Activated naive CD4-positive, alpha-beta T cell treated with anti-CD3 and anti-CD28 coated beads, Interleukin-2, amount 10 ng/mL, durations not matched to agents 7 days and 5 days (primary cell): ENCODE measurements at places on chromosomes 4 and X.
A peak's percentile ranks its signal among the peaks of the same experiment; 100 is the strongest.

GRCh38 chr4:25580633-25581467 lies 74.8 kb upstream of the SLC34A2 start:
- DNase-seq: no peak

- DNase-seq: no peak
Observed at GRCh38 chrX:33465137-33465536, 253.8 kb upstream of the DMD start.

- no peak for DNase-seq
Observed at GRCh38 chr4:141075553-141075952, 57.7 kb downstream of the RNF150 start.

GRCh38 chrX:9204560-9204959 lies 170.6 kb upstream of the FAM9B start:
- DNase-seq: no peak

GRCh38 chr4:122826079-122826527 lies 528 bp upstream of the FGF2 start:
- no peak for DNase-seq

DNA sequence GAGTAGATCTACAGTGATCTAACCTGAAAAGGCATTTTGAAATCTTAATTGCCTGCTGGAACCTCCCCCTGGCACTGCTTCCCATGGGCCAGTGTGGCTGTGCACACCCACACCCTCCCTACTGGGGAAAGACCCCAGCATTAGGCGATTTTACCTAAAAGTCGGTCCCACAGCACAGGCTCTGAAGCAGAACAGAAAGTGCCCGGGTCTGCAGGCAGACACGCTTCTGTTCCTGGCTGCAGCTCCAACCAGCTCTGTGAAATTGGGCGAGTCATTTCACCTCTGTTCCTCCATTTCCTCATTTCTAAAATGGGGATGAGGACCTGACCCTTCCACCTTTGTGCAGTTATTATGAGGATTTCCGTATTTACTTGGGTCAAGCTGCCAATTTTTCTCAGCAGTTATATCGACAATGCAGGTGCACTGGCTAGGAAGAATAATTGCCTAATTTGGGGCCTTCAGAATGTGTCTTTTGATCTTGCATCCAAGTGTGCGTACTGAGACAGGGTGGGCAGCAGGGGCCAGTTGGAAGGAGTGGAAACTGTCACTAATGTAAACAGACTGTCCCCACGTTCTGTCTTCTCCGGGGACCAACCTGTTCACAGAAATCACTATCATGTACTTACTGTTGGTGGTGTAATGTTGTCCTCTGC lies 7.1 kb downstream of the KLF3 start:
- DNase-seq: peak; percentile 48

- DNase-seq: no peak
Observed at GRCh38 chr4:100100985-100101384, 89.3 kb downstream of the DDIT4L start.

GRCh38 chrX:2370456-2370855 lies 130.3 kb downstream of the DHRSX start:
- DNase-seq: no peak

- DNase-seq: no peak
Observed at GRCh38 chrX:15160558-15161095, 109.3 kb downstream of the ASB9 start.

DNA sequence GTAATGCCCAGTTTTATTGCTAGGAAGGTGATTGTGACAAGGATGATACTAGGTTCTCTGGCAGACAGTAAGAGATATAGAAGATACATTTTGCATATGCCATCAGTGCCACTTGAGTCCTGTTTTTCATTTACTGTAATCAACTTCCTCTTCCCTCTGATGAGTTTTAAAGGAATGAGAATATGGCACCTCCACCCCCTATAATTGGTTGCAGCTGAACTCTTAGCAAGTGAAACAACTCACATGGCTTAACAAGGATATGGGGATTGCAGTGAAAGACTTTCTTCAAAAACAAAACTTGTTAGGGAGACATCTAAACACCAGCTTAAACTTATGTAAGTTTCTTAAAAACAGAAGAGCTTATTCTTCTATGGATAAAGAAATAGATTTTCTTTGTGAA lies 90.0 kb downstream of the AREG start:
- no peak for DNase-seq

- DNase-seq: no peak
Observed at GRCh38 chr4:151690164-151690870, 70.5 kb downstream of the GATB start.

GRCh38 chrX:42415636-42416035 lies 362.3 kb downstream of the PPP1R2C start:
- no peak for DNase-seq

DNA sequence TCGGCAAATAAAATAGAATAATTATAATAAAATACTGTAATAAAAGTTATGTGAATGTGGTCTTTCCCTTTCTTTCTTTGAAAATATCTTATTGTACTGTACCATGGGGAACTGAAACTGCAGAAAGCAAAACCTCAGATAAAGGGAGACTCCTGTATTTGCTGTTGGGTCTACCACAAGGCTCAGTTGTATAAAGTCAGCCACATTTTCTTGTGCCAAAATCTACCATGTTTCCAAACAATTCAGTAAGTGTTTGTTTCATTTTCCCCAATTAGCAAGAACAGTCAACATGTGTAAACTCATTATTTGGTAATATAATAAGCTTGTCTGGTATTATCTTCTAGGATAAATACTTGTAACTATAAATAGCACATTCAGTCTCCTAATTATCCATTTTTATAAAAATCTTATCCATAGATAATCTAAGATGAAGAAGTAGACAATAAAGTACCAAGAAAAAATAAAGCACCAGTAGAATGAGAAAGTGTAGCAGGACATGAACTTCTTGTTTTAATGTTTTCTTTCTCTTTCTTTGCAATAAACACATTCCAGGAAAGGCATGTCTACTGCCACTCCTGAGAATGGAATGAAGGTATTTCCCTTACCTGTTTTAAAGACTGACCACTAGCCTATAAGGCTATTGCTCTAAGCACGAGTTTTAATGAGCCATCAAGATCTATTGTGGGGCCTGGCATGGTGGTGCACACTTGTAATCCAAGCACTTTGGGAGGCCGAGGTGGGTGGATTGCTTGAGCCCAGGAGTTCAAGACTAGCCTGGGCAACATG lies 15.0 kb upstream of the OTUD4 start:
- no peak for DNase-seq

DNA sequence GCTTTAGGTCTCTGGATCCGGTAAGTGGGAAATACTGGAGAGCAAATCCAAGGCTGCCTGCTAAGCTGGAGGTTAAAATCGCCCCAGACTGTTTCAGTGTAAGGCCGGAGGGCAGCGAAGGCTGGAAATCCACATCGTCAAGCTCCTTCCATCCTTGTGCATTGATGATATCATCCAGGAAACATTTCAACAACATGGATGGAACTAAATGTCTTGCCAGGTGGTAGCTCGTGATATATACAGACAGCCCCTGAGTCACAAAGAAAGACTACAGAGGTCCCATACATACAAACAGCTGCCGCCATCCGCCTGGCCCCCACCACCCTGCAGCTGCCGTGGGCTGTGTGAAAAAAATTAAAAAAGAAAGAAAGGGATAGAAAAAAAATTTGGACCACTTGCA lies 148.9 kb upstream of the RBPJ start:
- no peak for DNase-seq

- no peak for DNase-seq
Observed at GRCh38 chrX:136157187-136157586, 9.9 kb downstream of the FHL1 start.

GRCh38 chr4:172369471-172369959 lies 556.3 kb downstream of the GALNTL6 start:
- DNase-seq: no peak

DNA sequence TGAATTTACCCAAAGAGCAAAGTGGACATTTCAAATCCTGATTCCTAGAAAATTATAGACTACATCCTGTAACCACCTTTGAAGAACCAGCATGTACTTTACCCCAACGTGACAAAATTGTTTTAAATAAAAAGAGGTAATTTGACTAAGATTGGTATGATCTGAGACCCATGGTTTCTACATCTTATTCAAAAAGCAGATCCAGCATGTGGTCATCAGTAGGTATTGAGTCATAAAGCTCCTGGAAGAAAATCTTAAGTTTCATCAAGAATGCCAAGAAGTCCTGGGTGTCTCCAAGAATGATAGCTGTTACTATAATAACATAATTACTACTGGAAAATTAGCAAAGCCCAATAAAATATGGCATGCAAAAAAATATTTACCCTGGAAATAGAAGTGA lies 61.8 kb downstream of the NFKB1 start:
- DNase-seq: no peak

- DNase-seq: no peak
Observed at GRCh38 chr4:164768516-164768915, 14.6 kb downstream of the SMIM31 start.

DNA sequence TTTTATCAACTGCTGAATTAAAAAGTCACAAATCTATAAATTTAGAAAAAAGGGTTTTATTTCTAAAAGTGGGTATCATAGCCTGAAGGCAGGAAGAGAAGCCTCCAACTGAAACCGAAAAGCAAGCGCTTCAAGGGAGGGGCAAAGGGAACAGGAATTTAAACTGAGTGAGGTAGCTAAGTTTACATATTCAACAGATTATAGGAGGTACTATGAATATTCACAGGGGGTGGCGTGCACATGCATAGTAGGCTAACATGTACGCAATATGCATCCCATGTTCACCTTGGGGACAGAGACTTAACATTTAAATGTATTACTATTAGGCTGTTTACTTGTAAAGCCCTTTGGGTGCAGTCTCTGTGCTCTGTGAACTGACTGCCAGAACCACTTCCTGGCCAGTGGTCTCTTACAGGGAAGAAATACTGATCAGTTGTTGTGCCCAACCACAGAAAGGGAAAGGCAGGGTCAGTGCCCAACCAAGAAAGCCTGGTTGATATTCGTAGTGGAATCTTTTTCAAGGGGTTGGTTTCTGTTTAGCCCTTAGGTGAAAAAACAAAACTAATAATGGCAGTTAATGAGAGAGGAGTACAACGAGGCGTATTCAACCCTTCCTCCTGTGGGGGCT lies 168.7 kb upstream of the GALNTL6 start:
- DNase-seq: no peak

GRCh38 chrX:63686878-63687714 lies 97.9 kb downstream of the ARHGEF9 start:
- peak; percentile 25 for DNase-seq

- no peak for DNase-seq
Observed at GRCh38 chrX:350534-351323, 32.1 kb upstream of the GTPBP6 start.

GRCh38 chr4:20443015-20443805 lies 191.5 kb downstream of the SLIT2 start:
- no peak for DNase-seq

GRCh38 chr4:66178906-66179305 lies 508.6 kb upstream of the EPHA5 start:
- DNase-seq: no peak

- DNase-seq: no peak
Observed at GRCh38 chrX:130418066-130418465, 16.3 kb downstream of the RBMX2 start.

DNA sequence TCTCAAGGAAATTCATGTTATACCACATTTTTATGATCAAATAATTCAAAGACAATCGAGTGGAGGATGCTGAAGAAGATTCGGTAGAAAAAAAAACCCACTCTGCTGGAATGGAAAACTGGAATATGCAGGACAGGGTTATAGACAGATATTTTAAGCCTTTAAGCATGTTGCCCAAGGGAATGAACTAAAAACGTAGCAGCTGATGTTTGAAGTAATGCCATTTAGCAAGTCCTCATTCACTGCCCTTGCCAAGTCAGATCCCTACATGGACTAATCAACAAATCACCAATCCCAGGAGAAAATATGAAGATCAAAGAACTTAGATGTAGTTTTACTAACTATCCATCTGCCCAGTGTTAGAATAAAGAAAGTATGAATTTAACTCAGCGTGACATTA lies 75.6 kb upstream of the ETNPPL start:
- DNase-seq: no peak

- no peak for DNase-seq
Observed at GRCh38 chr4:123569541-123569940, 172.9 kb downstream of the SPRY1 start.

DNA sequence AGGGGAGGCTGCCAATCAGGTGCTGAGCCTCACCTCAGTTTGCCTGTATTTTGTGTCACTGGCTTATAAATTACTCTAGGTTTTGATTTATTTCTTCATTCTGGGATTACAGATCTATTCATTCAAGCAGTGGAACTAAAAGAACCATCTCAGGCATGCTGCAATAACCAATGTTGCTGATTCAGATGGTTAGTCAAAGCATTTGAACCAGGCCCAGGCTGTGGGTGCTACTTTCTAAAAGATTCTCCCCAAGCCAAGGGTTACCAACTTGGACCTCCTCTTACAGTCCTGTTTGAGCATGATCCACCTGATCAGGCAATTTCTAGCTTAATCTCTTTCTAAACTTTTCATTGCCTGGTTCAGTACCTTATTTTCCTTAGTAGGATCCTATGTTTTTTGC lies 67.2 kb downstream of the TMEM131L start:
- DNase-seq: no peak

- DNase-seq: no peak
Observed at GRCh38 chrX:150487369-150488094, 80.9 kb upstream of the MTM1 start.

GRCh38 chr4:25939330-25939729 lies 25.3 kb downstream of the SMIM20 start:
- no peak for DNase-seq

DNA sequence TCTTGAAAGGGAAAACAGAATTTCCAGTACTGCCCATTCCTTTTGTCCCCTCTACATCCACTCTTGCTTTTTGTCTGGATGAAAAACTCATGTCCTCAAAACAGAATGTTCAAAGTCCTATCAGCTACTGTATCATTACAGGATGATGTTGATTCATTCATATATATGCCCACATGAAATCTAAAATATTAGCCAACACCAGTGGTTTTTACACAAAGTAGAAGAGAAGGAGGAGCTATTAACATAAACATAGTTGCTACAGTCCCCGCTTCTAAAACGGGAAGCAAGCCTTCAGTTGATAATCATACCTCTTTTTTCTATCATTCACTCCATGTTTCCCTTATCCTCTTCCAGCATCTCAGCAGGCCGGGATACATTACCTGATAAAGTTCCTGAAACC lies 7.7 kb upstream of the THOC2 start:
- no peak for DNase-seq
